ENCODE measurements at places on chromosomes 6 and 20.

DNA sequence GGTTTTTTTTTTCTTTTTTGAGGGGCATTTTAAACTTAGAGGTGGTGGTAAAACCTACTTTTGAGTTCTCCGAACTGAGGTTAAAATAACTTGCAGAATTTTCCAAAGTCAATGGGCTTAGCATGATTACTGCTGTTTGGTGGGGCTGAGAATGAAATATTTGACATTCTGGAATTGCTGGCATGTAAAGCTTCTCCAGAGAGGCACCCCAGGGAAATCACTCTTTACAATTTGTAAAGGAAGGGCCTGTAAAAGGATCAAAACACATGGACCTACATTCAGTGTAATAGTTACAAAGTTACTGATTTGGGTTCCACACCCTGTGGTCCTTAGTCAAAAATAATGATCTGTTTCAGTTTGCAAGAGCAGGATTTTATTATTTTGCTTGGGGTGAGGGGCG lies 5.5 kb downstream of the FAM217B start:
- no peak for DNase-seq

DNA sequence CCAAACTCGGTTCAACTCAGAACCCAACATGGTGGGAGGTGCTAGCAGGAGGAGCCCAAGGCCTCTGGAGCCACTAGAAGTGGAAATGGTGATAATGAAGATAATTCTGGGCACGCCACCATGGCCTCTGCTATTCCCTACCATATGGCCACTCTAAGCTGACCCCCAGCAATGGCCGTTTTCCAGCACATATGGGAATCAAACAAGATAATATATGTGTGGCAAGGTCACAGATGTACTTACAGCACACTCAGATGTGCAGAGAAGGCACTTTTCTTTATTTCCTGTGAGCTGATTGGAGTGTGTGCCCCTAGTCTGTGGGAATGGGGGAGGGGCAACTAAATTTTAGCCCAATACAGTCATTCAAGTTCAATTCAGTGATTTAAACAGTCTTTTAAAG lies 153.4 kb upstream of the LRFN2 start:
- DNase-seq = no peak

- DNase-seq = peak; percentile 34
These were observed at the start of gene OXT for GRCh38 chr20:3071610-3072529. Gene OXT (plus strand): TSS chr20:3071620. CDS start chr20:3071656, 36 bp downstream.

DNA sequence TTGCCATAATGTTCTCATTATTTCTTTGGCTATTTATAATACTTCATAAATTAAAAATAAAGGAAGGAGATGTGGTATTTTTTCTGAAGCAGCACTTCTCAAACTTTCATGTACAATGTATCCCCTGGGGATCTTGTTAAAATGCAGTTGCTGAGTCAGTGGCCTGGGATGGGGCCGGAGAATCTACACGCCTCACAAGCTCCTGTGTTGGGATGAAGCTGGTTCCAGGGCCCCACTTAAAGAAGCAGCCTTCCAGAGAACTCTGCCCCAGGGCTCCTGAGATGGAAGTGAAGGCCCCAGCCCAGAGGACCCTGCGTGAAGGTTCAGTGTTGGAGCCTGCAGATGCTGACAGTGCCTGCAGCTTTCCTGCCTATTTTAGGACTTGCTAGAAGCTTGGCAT lies 40.1 kb upstream of the SLC23A2 start:
- DNase-seq = no peak

GRCh38 chr6:12334526-12335130 lies 44.5 kb downstream of the EDN1 start:
- no peak for DNase-seq

- DNase-seq = no peak
These were observed 12.9 kb downstream of the ITCH start for GRCh38 chr20:34375977-34376430.

DNA sequence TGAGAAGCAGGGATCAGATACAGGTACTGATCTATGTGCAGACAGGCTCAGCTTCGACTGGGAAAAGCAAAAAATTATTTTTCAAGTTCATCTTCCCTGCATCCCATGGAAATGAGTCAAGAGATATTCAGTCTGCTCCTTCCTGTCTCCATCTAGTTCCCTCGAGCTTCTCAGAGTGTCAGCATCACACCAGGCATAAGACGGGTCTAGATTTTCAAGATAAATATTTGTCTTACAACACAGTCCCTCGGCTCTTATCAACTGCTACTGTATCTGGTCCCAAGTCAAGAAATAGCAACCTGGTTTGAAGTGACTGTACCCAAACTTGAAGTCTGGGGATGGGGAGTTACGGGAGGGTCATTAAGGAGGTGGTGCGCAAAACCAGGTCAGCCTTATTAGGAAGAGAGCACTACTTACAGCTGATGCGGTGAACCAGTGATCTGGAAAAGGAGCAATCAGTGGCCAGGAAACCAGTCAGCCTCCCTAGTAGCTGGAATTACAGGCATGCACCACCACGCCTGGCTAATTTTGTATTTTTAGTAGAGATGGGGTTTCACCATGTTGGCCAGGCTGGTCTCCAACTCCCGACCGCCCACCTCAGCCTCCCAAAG lies 29.7 kb downstream of the ZMYND8 start:
- DNase-seq = no peak

DNA sequence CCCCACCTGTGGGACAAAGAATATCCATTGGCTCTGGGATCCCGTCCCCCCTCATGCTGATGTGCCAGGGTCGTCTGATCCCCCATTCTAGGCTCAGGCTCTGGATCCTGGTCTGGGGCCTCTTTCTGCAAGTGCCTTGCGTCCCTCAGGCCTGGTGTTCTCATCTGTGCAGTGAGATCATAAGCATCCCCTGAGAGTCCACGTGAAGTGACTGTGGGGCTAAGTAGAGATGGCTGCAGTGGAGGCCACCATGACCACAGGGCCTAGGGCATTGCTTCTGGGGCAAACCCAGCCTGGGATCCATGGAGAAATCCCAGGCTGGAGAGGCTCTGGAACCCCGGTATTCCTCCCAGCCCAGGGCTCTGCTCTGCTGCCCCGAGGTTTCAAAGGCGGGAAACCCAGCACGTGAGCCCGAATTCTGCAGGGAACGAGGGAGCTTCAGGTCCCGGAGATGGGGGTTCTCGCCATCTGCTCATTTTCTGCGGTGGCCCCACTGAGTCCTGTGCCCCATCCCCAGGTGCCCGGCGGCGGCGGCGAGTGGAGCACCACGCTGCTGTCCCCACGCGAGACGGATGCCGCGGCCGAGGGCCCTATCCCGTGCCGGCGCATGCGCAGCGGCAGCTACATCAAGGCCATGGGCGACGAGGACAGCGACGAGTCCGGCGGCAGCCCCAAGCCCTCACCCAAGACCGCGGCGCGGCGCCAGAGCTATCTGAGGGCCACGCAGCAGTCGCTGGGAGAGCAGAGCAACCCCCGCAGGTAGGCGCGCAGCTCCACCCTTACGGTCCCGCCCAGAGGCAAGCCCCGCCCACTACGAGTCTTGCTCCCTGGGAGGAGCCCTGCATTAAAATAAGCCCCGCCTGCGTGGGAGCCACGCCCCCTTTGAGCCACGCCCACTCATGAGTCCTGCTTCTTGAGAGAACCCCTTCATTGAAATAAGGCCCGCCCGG lies 105.5 kb upstream of the MYL9 start:
- DNase-seq = peak; percentile 82

- DNase-seq = no peak
These were observed 12.1 kb downstream of the CD93 start for GRCh38 chr20:23074052-23074451.

GRCh38 chr6:125363039-125363823 lies 61.5 kb upstream of the HDDC2 start:
- DNase-seq = peak; percentile 10

GRCh38 chr6:88922775-88923548 lies 40.5 kb downstream of the RNGTT start:
- DNase-seq = no peak

- DNase-seq = no peak
These were observed 1.1 kb downstream of the SYNJ2 start for GRCh38 chr6:157982563-157983405.

DNA sequence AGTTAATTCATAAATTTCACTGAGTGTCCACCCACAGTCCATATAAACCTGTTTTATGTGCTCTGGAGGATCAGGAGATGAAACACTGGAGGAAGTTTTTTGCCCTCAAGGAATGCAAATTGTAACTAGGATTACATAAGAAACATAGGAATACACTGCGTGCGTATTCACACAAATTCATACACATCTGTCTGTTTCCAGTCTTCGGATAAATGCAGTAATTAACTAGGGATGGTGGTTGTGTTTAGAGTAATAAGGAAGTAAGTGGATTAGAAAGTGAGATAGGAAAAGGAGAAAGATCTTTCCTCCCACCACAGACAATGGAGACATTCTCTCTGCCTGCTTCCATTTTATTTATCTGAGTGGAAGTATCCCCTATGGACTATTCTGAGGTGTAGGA lies 35.7 kb upstream of the POPDC3 start:
- DNase-seq = no peak

DNA sequence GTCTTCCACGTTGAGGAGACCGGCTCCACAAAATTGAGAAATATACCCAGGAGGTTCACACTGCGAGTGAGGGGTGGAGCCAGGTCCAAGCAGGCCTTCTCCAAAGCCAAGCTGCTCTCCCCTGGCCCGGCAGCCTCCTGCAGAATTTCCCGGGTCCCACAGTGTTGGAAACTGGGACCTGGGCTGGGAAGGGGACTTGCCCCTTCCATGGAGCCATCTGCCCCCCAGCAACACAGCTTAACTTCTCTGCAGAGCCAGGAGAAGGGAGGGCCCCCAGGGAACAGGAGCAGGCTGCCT lies 35.4 kb downstream of the MDFI start:
- DNase-seq = no peak

- DNase-seq = no peak
These were observed 57.7 kb downstream of the TMEM242 start for GRCh38 chr6:157265635-157266034.

DNA sequence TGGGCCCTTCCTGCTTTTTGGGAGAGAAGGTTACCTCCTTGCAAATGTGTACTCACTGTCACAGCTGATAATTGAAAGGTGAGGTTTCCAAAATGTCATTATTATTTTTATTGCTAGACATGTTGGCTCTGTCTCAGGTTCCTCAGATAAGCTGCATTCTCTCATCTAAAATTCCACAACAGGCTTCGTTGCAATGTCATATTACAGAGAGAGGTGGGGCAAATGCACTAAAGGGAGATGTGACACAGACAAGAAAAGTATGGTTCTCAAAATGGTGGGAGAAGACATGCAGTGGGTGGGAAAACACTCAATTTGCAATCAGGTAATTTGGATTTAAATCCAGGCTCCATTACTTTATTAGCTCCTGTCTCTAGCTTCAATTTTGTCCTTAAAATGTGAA lies 256.4 kb upstream of the POU3F2 start:
- no peak for DNase-seq

GRCh38 chr6:18388271-18388670 lies 1.1 kb downstream of the RNF144B start:
- DNase-seq = no peak

DNA sequence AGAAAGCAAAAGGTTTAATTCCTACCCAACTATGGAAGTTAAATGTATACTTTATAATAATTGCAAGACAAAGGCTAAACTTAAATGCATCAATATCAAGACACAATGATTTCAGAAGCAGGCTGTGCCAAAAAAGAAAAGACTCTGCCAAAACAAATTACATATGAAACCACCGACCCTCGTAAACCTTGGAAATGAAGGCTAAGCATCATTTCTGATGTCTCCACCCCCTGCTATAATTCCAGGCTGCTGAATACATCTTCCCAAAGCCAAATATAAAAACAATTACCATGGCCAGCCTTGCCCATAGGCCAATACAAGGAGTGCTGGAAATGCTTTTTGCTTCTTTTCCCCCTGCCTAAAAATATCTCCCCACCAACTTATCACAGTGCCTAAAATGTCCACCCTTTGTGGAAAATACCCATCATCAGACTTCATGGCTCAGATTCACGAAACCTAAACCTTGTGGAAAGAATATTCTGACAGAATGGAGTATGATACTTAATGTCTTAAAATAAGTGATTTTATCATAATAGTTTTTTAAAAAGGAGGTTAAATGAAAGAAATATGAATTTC lies 37.4 kb downstream of the RCAN2 start:
- no peak for DNase-seq

GRCh38 chr6:16129623-16130401 lies 926 bp downstream of the MYLIP start:
- no peak for DNase-seq

DNA sequence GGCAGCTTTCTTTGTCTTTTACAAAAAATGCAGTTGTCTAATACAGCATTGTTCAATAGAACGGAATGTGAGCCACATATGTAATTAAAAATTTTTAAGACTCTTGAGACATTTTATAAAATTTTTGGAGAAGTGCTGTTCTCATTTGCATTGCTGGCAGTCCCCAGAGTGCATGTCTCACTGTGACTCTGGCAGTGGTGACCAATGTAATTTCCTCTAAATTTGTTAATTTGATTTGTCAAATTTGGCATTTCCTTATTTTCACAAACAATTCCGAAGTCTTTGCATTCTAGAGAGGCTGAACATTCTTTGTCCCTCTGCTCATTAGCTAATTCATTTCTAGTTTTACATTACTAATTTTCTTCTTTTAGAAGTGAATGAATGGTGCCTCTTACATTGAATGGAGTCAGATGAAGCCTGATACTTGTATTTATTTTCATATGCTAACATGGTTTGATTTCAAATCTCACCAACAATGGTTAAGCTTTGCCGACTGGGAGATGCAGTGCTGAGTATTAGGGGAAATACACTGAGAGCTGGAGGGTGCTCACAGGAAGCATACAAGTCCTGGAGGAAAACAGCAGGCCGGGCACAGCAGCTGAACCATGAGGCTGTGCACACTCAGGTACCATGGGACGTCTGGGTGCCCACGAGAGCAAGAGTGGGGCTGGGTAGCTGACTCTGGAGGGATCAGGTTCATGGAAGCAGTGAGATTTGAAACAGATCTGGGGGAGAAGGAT lies 68.5 kb upstream of the ARMC2 start:
- no peak for DNase-seq

GRCh38 chr20:37907330-37907676 lies 4.4 kb downstream of the VSTM2L start:
- no peak for DNase-seq

DNA sequence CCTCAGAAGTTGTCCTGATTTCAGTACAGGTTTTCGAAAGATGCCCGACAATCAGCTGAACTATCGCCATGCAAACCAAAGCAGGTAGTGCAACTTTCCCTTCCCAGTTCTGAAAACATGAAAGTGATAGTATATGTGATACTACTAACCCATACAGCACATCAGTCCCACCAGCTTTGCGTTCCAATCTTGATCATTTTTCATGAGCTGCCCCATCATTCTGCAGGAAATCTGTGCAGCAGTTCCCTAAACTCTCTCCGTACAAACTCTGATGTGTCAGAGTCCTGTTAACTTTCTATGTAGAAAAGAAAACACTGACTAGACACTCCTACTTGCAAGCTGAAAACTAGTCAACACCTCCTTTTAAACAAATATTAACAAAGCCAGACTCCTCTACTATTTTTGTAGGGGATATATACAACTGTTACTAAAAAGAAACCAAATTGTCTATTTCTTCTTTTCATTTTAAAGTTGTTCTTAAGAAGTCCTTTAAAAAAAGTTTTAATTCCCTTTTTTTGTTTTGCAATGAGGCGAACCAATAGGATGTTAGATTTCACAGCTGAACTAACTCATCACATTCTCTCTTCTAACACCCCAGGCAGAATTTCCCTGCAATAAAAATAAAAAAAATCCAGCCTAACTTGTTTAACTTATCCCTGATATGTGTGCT lies 99.6 kb upstream of the DST start:
- peak; percentile 18 for DNase-seq
